SJSA1 (cell line): ENCODE measurements at places on chromosomes 13 and 19. TPM values are rescaled to one million over a fixed set of nuclear protein-coding genes. Genes with fewer than 3 reads are reported as not detected.
A peak's percentile ranks its signal among the peaks of the same experiment; 100 is the strongest.

Gene SUPT5H
- 89.0 and 100 TPM in 2 replicates for total RNA-seq

Gene URAD
- not detected in 2 replicates for total RNA-seq

Gene GFY
- total RNA-seq = not detected in 2 replicates

Gene ZNF524
- 3.8 and 15.5 TPM in 2 replicates for total RNA-seq

Gene SRRM5
- total RNA-seq = not detected in 2 replicates

Gene FUT1
- total RNA-seq = not detected in 2 replicates

Gene FXYD3
- not detected in 2 replicates for total RNA-seq

Gene ZNF100
- 5.0 and 6.5 TPM in 2 replicates for total RNA-seq

Gene CFD
- 3.3 and 12.5 TPM in 2 replicates for total RNA-seq

- DNase-seq = no peak
These were observed 255.1 kb upstream of the SOX21 start for GRCh38 chr13:94967183-94968039.

DNA sequence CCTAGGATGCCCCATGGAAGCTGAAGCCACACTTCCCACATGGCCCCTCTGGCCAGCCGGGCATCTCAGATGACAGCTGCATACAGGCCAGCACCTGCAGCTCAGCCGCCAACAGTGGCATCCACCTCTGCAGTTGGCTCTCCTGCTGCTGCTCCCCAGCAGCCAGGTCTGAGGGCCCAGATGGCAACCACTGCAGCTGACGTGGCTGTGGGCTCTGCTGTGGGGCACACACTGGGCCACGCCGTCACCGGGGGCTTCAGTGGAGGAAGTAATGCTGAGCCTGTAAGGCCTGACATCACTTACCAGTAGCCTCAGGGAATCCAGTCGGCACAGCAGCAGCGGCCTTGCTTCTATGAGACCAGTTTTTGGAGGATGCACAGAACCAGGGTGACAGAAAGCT, 45.3 kb upstream of the LSM14A start:
- DNase-seq = no peak

- no peak for DNase-seq
These were observed 184.8 kb upstream of the PCDH20 start for GRCh38 chr13:61600360-61601033.

GRCh38 chr13:74205313-74205690, 71.1 kb upstream of the KLF12 start:
- DNase-seq = no peak

DNA sequence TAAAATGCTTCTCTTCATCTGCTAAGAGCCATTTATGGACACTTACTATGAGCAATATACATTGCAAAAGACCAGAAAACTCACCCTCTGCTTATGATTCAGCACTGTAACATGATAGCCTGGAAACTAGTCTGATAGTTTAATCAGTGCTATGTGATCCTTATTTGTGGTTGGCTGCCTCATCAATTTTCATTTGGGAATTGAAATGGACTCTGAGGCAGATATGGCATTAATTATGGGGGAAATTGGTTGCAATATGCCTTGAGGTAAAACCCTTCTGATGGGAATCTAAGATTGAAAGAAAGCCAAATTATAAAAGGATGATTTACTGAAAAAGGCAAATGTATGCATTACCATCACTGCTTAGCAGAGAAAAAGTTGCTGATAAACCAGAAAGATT, 33.5 kb downstream of the FAM216B start:
- no peak for DNase-seq

DNA sequence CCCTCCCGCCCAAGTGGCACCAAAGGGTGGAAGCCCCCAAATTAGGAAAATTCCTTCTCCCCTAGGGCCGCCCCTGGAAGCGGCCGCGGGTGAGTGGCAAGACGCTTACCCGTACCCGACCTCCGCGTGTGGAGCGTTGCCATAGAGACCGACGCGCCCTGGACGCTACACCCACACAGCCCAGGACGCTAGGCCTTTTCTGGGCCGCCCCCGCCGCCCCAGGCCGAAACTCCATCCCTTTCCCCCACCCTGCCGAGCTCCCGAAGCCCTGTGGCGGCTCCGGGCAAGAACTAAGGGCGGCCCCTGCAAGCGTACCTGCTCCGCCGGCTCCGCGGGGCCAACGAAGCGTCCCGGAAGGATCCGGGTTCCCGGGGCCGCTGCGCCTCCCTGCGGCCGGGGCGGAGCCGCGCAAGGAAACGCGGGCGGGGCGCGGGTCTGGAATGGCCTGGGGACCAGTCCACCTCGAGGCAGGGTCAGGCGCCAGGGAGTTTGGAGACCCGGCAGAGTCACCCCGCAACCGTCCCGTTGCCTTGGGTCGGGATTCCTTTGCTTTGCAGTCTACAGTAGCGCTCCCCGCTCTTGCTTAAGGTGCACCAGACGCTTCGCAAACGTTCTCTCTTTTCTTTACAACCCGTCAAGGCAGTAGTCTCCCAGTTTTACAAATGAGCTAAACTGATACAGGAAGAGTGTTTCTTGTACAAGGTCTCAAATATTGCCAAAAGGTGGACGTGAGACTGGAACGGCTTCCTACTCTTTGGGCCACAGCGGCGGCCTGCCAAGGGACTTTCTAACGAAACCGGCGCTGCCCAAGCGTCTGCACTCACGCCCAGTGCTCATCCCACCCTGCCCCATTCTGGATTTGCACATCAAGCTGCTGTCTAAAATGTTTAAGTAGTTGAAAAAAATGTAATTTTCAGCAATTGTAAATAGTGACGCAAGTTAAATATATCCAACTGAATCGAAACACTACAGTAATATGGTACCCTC, at the start of gene NEK5:
NEK5 (minus strand) TSS at position 360 of the 987 bp plus-strand sequence. CDS start 1,591 bp downstream, outside the sequence.
- DNase-seq = peak; percentile 51

DNA sequence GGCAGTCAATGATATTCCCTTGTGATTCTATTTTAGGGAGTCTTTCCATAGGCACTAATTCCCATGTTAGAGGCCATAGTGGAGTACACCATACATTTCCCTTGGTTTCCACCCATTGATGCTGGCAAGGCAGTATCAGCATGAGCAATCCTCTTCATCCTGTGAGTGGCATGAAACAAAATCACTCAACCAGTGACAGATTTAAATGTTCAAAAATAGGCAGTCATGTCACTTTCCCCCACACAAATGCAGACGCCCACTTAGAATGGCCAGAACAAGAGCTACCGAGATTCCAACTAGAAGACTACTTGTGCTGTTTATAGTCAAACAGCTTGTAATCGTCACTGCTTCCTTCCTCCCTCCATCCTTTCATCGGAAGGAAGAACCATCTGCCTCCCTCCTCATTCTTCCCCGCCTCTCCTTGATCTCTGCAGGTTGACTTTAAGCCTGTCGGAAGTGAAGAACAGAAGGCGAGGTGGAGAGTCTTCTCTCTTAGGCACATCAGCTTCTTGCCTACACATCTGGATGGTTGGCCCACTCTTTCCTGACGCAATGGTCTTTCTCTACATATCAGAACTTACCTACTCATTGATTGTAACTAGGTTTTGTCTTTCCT, 22.6 kb downstream of the RASL11A start:
- no peak for DNase-seq

- DNase-seq = no peak
These were observed 38.1 kb downstream of the ZFP14 start for GRCh38 chr19:36340786-36341372.

DNA sequence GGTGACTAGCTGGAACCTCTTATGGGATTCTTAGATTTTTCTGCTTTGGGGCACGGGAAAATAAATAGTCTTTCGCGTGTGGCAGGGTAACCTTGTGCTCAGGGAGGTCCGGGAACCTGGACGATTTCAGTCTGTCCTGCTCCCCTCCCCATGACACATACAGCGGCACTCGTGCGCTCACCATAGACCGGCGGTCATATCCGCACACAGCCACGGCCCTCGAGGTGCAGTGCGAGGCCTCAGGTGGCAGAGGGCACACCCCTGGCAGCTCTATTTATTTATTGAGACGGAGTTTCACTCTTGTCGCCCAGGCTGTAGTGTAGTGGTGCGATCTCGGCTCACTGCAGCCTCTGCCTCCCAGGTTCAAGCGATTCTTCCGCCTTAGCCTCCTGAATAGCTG, 3.0 kb downstream of the ONECUT3 start:
- no peak for DNase-seq

DNA sequence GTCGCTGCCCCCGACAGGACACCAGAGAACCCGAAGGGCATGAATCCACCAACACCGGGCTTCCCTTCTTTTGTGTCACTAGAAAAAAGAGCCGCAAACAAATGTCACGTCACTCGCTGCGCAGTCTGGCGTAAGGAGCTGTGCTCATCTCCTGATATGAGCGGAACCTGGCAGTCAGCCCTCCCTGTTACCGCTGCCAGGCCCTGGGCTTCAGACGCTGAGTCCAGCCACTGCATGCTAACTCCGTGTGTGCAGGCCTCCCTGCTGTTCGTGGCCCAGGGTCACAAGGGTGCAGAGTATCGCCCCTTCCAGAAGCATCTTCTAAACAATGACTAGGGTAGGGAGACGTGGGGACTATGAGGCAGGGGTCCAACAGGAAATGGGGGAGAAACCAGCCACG, 71.3 kb downstream of the SLC7A1 start:
- DNase-seq = no peak

GRCh38 chr13:111898956-111899713, 167.8 kb upstream of the SOX1 start:
- DNase-seq = peak; percentile 49

DNA sequence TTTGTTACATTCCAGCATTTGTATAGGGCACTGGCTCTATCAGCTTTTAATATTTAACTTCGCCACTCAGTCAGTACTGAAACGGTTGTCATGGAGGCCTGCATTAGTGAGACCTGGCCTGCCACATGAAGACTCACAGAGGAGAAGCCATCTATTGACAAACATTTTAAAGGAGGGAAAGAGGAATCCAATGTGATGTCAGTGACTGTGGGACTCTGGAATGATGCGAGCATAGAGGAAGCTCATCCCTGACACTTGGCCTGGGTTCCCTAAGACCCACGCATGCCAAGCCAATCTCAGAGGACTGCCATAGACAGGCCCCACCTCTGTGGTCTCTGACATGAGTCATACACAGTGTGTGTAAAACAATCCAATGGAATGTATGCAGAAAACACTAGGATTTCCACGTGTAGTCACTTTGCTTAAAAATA, 7.9 kb upstream of the DPY19L3 start:
- DNase-seq = peak; percentile 70

DNA sequence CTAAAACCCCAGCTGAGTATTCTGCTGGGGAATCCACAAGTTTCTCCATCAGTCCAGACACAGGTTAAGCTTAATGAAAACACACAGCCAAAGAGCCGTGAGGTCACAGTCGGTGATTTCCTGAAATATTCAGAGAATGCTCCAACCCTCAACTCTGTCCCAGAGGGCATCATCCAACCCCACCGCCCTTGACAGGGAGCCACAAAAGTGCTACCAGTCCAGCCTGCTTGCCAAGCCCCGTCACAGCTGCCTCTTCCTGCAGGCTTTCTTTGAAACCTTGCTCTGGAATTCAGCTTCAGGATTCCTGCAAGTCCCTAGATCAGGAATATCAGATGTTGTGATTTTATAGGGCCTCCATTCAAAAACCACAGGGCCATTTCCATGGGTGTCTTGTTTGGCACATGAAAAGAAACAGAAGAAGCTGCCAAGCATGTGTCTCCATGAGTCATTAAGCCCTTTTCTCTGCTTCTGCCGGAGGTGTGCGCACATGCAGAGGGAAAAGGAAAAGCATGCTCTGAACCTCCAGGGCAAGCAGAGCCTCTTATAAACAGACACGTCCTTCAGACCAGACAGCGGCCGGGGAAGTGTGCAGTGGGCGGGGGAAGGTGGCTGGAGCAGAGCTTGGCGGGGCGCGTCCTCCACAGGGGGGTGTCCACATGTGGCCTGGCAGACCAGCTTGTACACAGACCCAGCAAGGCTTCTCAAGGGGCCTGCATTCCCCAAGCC, 164.7 kb downstream of the KATNAL1 start:
- DNase-seq = peak; percentile 86

- no peak for DNase-seq
These were observed 149.8 kb downstream of the ZIC5 start for GRCh38 chr13:99821741-99822140.

GRCh38 chr13:75460644-75461043, 21.3 kb downstream of the TBC1D4 start:
- DNase-seq = no peak

- DNase-seq = no peak
These were observed at the start of gene FUT3 for GRCh38 chr19:5851302-5851701. FUT3 (minus strand) TSS chr19:5851449.

DNA sequence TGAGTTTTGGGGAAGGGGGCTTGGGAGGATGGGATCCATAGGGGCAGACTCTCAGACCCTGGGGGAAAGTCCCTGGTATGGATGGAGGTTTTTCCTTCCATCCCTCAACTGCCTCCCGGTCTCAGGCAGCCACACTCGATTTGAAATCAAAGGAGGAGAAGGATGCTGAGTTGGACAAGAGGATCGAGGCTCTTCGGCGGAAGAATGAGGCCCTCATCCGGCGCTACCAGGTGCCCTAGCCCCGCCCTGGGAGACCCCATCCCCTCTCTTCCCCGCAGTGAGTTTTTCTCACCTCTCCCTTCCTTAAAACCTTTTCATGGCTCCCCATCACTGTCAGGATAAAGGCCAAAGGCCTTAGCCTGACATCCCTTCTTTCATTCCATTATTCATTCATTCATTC, 2.1 kb downstream of the CCDC9 start:
- no peak for DNase-seq

- no peak for DNase-seq
These were observed 754.0 kb downstream of the DIAPH3 start for GRCh38 chr13:59409634-59410200.

DNA sequence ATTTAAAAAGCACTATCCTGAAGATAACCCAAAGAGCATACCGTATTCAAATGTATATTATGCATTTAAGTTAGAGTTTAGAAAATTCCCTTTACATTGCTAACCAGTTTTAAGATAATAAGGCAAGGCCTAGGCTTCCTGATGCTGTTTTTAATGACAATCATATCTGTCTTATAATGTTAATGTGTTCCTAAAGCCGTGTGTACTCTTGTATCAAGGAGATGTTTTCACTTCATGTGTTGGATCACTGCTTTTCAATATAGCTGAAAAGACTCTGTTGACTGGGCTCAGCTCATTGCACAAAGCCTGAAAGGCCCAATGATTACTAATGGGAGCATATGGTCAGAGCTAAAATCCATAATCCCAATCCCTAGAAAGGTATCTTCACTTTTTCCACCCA, 81.6 kb downstream of the DACH1 start:
- DNase-seq = no peak

DNA sequence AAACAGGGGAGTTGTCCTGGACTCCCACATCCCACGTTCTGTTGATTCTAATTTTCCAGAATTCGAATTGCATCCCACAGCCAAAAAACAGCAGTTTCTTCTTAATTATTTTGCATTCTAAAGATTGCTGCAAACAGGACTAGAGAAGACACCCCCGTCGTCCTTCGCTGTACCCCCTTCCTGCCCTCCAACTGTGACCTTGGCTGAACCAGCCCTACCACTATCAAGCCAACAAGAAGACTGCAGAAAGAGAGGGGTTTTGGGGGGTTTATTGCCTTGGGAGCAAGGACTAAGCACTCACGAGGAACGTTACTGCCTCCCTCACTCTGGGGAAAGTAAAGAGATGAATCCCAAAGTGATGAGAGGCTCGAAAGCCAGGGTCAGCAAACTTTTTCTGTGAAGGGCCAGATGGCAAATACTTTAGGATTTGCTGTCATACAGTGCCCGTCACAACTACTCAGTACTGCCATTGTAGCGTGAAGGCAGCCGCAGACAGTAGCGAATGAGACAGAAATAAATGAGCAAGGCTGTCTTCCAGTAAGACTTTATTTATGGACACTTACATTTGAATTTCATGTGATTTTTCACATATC, 32.5 kb upstream of the KATNAL1 start:
- DNase-seq = no peak

GRCh38 chr19:3506384-3507340, 551 bp downstream of the FZR1 start:
- no peak for DNase-seq

GRCh38 chr13:36061054-36061453, 70.1 kb downstream of the DCLK1 start:
- DNase-seq = no peak

GRCh38 chr19:4910594-4911281, 1.4 kb downstream of the UHRF1 start:
- peak; percentile 74 for DNase-seq
